ENCODE measurements at places on chromosomes 7 and 10. TPM values are rescaled to one million over a fixed set of nuclear protein-coding genes. Genes with fewer than 3 reads are reported as not detected.

The GNAT3 gene
- not detected for polyA plus RNA-seq

The CYP2E1 gene
- polyA plus RNA-seq: 21.6 TPM

The AKR1C2 gene
- 58.3 TPM for polyA plus RNA-seq

The MKI67 gene
- polyA plus RNA-seq: 23.5 TPM

The BCCIP gene
- polyA plus RNA-seq: 77.1 TPM

The DUSP5 gene
- polyA plus RNA-seq: 6.4 TPM

The HABP2 gene
- polyA plus RNA-seq: 0.09 TPM

The FAM237B gene
- 0.18 TPM for polyA plus RNA-seq

The CREB5 gene
- 15.3 TPM for polyA plus RNA-seq

The LLCFC1 gene
- 0.38 TPM for polyA plus RNA-seq

The OR2A12 gene
- polyA plus RNA-seq: not detected

The ARHGEF35 gene
- 0.89 TPM for polyA plus RNA-seq

The SPDYE1 gene
- 0.33 TPM for polyA plus RNA-seq

The CYP2C9 gene
- polyA plus RNA-seq: not detected

The SHTN1 gene
- 110 TPM for polyA plus RNA-seq

The MYO3A gene
- polyA plus RNA-seq: 2.0 TPM

The WNT8B gene
- polyA plus RNA-seq: 0.32 TPM

The MLXIPL gene
- 2.9 TPM for polyA plus RNA-seq

The ELOVL3 gene
- 0.42 TPM for polyA plus RNA-seq

The GRM3 gene
- 27.2 TPM for polyA plus RNA-seq

The VGF gene
- 70.2 TPM for polyA plus RNA-seq

The INMT gene
- polyA plus RNA-seq: 0.35 TPM

The IKZF1 gene
- 5.3 TPM for polyA plus RNA-seq

The EEPD1 gene
- 49.5 TPM for polyA plus RNA-seq

The LRMDA gene
- polyA plus RNA-seq: 8.0 TPM

The NOBOX gene
- not detected for polyA plus RNA-seq

The TDRD1 gene
- polyA plus RNA-seq: 0.26 TPM

The ICA1 gene
- 41.2 TPM for polyA plus RNA-seq

The C10orf143 gene
- polyA plus RNA-seq: 3.8 TPM

The UNC5B gene
- polyA plus RNA-seq: 23.3 TPM

The SPDYE6 gene
- polyA plus RNA-seq: 16.4 TPM

The CHAT gene
- polyA plus RNA-seq: 1.8 TPM

Measured in spinal cord (tissue), 10 donors.